T-helper 2 cell (primary cell): ENCODE measurements at places on chromosomes 3 and 15.

- DNase-seq, result no peak
These were observed 5.8 kb downstream of the USP13 start for GRCh38 chr3:179658606-179659005.

GRCh38 chr3:149489060-149489690 is 14.7 kb downstream of the TM4SF4 start:
- DNase-seq, result no peak

GRCh38 chr3:87436781-87437543 is 160.6 kb upstream of the POU1F1 start:
- DNase-seq, result no peak

- DNase-seq, result no peak
These were observed 208.1 kb upstream of the NR2F2 start for GRCh38 chr15:96122077-96123027.

DNA sequence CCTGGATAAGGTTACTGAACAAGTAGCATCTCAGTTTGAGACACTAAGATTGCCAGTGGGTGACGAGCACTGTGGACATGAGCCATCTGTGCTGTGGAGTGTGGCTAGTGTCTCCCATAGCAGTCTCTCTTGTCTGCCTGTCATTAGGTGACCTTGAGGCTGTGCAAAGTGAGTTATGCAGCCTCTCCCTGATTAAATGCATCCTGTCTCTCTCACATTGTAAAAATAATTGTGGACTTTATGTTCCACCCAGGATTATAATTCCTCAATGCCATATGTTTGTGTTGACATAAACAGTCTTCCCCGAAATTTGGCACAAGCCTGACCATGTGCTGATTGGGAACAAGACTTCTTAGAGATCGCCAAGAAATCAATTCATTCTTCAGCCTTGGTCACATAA is 168.9 kb downstream of the MYRIP start:
- DNase-seq, result no peak

GRCh38 chr3:37969596-37970100 is 20.9 kb upstream of the VILL start:
- DNase-seq, result no peak

DNA sequence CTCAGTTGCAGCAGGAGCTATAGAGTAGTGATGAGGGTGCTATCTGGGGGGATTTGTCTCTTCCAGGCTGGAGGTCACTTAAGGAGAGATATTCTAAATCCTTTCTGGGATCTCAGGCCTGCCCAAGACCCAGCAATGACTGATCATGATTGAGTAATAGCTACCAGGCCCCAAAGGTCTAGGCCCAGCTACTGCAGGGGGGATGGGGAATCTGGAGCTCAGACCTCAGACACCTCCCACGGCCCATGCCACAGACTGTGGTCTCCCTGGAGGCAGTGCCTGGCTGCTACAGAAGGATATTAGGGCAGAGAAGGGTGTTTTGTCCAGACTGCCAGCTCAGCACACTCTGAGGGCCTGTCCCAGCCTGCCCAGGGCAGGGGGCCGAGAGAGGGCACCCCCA is 6.9 kb downstream of the SLC38A3 start:
- DNase-seq, result no peak

GRCh38 chr3:21292971-21293370 is 458.0 kb downstream of the ZNF385D start:
- no peak for DNase-seq

DNA sequence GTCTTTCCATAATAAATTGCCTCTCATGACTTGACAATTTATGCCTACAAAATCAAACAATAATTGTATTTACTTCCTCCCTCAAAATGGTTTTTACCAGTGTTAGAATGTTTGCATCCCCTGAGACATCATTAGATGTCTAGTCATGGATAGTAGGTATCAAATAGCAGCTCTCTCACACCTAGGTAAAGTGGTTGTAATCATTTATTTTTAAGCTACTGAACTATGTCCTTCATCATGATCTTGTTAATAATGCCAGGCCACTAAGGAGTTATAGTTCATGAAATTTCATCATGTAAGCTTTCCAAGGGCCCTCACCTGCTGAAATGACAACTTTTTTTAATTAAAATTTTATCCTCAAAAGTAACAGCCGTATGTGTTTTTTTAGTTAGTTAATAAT is 134.1 kb downstream of the ARPP21 start:
- no peak for DNase-seq

DNA sequence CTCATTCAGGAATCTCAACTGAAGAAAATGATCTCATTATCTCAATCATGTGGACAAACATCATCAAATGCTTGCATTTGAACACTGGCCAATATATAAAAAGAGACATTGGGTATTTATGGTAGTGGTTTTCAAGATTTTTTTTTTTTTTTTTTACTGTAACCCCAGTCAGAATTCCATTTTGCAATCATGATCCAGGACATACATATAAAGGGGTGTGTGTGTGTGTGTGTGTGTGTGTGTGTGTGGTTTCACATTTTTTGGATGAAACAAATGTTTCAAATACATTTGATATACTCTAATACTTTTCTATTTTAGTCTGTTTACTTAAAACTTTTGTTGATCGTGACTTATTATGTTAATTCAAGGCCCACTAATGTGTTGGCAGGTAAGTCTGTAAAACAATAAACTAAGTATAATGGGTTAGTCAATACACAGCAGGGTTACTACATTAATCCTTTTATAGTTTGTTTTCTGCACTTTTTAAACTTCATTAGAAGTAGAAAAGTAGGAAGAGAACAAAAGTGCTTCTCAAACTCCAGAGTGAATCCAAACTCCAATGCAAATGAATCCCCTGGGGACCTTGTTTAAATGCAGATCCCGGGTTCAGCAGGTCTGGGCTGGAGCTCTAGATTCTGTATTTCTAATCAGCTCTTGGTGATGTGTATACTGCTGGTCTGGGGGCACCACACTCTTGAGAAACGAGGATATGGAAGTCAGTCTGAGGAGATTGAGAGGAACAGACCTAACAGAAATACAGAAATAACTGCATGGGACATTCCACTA is 17.6 kb downstream of the THRB start:
- no peak for DNase-seq

- no peak for DNase-seq
These were observed 7.5 kb upstream of the ST3GAL6 start for GRCh38 chr3:98755601-98756000.

- peak; percentile 1 for DNase-seq
These were observed 569 bp downstream of the TMEM266 start for GRCh38 chr15:76060118-76060989.

DNA sequence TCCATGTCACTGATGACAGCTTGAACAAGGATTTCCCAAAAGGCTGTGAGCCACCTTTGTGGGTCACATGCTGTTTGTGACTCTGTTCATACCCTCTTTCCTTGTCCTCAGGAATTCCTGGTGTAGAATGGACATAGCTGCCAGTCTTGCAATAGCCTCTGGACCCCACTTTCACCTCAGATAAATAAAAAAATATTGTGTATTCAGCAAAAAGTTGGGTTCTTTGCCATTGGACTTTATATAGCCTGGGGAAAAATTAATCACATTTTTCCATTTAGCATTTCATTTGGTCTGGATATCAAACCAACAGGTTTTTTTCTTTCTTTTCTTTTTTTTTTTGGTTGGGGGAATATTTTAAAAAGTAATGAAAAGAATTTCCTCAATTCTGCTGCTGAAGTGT is 144.8 kb downstream of the PDCD6IP start:
- no peak for DNase-seq

- DNase-seq, result no peak
These were observed 28.4 kb downstream of the CPN2 start for GRCh38 chr3:194322678-194323211.

GRCh38 chr3:183455089-183455488 is 26.7 kb upstream of the MCF2L2 start:
- DNase-seq, result no peak

GRCh38 chr3:101879102-101879501 is 29.8 kb downstream of the NFKBIZ start:
- no peak for DNase-seq

DNA sequence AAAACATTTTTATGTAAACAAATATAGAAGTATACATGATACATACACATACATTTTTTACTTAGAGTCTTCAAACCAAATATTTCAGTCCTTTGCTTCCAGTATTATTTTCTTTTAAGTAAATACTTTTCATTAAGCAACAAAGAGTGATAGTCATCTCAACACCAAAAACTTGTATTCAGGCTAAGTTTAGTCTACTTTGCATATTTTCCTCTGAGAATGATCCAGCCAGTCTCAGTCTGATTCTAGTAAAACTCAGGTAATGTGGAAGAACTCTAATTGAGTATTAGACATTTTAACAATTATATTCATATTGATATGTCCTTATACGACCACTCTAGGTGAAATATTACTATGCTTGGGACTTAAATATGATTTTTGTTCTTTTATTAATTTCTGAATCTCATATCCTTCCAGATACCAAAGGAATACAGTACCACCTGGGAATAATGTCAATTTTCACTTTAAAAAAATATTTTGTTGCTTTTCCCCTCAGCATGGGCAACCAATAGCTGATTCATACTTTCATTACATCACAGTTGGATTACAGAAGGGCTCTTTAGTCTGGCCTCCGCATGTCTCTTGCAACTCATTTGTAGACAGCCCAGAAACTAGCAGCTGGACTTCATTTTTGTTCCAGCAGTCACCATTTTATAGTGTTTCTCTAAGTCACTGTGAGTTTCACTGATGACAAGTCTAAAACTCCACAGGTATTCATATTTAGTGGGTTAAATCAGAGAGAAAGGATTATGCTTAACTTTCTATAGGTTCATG is 390.4 kb downstream of the ZBTB20 start:
- no peak for DNase-seq

GRCh38 chr15:51281368-51281967 is 56.9 kb downstream of the CYP19A1 start:
- no peak for DNase-seq

DNA sequence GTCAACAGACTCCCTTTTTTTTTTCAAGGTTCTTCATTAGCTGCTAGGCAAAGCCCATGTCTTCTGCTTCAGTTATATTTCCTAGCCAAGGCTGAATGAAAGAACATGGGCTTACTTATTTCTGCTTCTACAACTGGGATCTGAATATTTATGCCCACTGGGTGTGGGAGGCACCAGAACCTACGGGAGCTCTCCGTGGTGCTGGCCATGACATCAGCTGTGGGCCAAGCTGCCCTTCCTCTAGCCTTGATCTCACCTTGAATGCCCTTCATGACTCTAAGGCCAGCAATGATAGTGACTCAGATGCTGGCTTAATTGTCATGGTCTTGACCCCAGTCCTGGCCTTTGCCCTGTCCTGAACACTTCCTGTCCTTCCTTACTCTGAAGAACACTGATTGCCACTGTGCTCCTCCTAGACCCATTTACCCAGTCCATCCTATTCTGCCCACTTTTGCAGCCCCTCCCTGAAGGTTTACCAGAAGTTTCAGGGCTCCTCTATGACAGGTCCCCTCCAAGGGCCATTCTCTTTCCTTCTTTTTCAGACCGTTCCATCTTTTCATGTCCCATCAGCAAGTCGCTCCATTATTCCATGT is 32.8 kb upstream of the PRR20G start:
- no peak for DNase-seq

DNA sequence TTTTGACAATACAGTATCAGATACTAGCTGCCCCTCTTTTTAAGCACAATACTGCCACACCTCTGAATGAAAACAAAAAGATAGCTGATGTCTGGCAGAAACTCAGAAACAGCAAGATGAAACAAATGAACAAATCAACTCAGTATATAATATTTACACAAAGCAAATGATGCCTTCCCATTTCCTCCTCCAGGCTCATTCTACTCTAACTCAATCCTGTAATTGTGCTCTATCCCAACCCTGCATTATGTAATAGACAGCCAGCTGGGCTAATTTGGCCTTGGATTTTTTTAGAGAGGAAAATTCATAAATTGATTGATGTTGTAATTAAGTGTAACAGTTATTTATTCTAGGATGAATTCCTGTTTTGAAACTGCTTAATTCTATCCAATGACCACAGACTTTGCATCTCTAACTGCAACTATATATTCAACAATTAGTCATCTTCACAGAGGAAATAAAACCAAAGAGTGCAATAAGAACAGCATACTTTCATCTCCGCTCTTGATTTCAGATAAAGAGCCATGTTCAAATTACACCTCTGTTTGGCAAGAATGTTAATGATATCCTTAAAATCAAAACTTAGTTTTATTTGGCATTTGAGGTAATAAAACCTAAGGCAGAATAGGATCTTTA is 6.1 kb downstream of the ATG3 start:
- peak; percentile 6 for DNase-seq

DNA sequence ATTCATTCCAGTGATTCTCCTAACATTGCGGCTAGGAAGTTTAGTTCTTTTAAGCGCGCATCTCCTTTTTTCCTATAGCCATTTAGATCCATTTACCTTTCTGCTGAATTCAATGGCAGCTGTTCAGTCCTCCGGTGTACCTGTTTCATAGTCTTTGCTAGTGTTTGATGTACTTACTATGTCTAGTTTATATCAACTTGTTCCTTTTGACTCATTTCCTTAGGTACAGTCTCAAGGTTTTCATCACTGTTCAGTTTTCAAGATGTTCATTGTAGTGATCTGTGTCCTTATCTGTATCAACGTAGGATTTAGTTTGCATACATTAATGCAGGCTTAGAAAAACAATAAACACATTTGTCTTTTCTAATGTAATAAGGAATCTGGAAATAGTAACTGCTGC is 59.0 kb upstream of the MBNL1 start:
- DNase-seq, result peak; percentile 68

DNA sequence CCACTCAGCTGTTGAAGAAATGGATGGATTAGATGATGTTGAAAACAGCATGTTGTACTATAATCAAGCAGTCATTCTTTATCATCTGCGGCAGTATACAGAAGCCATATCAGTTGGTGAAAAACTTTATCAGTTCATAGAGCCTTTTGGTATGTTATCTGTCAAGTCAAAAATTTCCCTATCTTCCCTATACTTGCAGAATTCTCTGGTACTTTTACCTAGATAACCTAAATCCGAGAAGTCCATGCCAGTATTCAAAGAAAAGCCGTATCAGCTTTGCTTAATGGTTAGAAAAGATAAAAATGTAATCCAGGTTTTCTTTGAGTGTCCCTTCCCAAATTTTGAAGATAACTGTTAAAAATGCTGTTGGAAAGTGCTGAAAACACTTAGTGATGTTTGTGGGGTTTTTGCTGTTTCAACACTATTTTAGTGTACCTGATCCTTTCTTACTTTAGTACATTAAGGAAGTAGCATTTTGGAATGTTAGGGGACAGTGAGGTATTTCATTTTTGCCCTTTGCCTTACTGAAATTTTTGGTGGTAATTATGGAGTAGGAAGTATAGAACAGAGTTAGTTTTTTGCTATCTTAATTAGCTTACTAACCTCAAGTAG is 23.8 kb downstream of the CNOT10 start:
- DNase-seq, result no peak

DNA sequence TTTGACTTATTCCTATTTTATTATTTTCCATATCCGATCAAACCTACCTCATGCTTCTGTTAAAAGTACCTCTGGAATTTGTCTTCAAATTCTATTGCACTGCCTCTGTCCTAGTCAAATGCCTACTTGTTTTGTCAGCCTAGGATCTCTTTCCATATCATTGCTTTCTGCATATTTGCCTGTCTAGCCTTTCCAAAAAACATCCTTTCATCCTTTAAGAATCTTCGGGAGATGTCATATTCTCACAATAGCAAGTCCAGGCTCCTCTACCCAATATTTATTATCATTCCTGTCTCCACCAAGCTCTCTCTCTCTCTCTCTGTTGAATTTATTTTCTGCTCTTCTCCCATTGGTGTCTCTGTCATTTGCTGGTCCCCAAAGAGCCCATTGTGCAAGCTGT is 80.1 kb downstream of the LRRC28 start:
- DNase-seq, result no peak
